ENCODE measurements at places on chromosomes 5 and 9.
A peak's percentile ranks its signal among the peaks of the same experiment; 100 is the strongest.

DNA sequence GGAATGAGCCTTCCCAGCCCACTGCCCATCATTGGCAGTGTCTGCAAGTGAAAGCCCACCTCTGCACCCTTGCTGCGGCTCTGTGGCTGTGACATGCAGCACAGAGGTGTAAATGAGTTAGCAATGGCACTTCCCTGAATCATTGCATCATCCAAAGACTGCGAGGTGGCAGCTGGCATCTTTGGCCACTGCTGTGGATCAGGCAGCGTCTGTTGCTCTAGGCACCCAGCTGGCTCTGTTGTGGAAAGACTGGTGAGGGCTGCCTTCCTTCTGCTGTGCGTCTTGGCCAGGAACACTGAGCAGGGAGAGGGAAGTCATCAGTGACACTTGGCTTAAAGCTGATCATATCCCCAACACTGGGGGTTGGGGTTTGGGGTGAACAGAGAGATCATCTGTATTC lies 64.5 kb downstream of the MFAP3 start:
- no peak for DNase-seq

DNA sequence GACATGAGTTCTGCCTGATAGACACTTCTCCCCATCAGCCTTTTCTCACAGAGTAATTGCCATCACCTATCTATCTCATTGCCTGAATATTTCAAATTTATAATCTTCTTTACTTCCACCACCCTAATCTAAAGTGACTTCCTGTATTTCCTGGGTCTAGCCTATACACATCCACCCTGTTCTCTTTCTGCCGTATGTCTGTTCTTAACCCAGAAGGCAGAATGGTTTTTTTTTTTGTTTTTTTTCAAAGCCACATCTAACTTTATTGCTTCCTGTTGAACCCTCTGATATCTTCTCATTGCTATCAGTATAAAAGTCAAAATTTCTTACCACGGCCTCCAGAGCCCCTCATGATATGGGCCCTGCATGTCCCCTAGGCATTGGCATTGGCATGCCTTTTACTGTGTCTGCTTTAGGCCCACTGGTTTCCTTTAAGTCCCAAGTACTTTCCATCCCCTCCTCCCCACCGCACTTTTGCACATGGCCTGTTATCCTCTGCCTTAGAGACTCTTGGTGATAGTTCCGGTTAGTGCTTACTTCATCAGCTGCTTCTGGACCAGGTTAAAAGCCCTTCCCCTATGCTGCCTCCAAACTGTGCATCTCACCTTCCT lies 159.9 kb downstream of the MAN2A1 start:
- no peak for DNase-seq

DNA sequence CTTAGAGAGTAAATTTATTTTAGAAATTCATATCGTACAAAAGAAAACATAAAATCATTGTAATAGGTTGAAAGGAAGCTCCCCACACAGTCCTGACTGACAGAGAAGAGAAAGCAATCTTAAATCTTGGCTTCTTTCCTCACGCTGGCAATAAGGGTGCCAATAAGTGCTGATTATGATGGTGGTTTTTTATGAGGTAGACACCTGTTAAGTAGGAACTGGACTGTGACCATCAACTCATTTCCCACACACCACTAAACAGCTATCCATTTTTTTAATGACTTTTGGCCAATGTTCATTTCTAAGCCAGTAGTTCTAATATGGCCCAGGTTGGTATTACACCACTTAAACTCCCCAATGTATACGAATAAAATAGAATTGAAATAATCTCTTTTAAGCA lies 893.5 kb upstream of the NUDT12 start:
- DNase-seq: no peak

- DNase-seq: no peak
Observed at GRCh38 chr5:172443441-172444109, 10.8 kb downstream of the SH3PXD2B start.

- no peak for DNase-seq
Observed at GRCh38 chr9:92969516-92970466, 22.5 kb downstream of the FGD3 start.

DNA sequence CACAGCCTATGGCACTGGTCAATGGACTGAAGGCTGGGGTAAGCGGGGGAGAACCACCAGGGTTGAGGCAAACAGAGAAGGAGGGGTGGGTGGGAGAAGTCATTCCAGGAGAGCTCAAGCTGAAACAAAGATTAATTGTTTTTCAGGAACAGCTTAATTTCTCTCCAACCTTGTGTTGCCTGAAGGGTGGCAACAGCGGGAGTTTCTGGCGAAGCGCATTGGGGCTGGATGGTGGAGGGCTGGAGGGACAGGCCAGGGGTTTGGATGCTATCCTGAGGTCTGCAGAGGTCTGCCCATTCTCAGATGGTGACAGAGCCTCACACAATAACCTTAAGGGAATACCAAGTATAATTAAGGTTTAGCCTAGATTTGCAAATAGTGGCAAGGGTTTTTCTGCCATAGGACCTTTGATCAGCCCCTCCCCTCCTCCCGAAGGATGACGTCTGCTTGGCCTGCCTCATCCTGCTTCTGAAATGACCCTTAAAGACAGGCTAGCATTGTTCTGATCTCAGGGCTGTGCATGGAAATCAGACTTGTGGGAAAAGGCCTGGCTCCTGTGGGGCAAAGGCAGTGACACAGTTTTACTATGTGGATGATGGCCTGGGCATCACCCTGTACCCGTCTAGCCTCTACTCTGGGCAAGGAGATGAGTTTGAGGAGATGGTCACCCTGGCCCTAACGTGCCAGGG lies 32.7 kb downstream of the PSD2 start:
- DNase-seq: no peak

GRCh38 chr9:132708239-132708638 lies 38.0 kb downstream of the GTF3C4 start:
- no peak for DNase-seq

DNA sequence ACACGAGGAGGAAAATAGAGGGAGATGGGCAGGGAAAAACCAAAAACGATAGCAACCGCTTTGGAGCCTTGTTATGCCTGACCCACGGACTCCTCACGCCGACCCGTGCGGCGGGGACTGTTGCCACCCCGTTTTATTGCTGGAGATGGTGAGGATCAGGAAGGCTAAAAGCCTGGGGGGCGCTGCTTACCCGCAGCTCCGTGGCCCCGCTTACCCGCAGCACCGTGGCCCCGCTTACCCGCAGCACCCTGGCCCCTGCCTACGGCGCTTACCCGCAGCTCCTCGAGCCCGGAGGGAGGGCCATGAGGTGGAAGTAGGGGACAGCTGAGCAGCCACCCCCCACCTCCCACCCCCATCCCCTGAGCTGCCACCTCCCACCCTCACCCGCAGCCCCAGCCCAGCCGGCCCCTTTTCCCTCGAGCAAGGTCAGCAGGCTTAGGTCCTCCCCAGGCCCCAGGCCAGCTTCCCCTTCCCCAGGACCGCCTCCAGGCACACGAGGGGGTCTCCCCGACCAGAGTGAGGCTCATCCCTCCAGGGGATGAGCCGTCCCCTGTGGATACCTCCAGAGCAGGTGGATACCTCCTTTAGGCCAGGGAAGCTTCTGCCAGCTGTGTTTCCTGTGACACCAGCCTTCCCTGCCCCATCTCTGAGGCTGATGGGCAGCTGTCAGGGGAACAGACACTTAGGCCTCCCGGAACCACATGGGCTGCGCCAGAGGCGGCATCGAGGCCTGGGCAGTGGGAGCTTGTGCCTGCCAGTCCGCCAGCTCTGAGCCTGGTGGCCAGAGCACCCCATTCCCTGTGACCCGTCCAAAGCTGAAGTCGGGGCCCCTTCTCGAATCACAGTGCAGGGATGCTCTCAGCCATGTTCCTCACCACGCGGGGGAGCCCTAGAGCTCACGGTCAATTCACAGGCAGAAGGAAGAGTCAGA lies 92.3 kb downstream of the LMX1B start:
- peak; percentile 73 for DNase-seq

GRCh38 chr5:153659039-153659736 lies 168.7 kb downstream of the GRIA1 start:
- DNase-seq: no peak

Data from HuH-7.5 (cell line).